NCI-H526 (cell line): ENCODE measurements at places on chromosomes 6 and 20.

DNA sequence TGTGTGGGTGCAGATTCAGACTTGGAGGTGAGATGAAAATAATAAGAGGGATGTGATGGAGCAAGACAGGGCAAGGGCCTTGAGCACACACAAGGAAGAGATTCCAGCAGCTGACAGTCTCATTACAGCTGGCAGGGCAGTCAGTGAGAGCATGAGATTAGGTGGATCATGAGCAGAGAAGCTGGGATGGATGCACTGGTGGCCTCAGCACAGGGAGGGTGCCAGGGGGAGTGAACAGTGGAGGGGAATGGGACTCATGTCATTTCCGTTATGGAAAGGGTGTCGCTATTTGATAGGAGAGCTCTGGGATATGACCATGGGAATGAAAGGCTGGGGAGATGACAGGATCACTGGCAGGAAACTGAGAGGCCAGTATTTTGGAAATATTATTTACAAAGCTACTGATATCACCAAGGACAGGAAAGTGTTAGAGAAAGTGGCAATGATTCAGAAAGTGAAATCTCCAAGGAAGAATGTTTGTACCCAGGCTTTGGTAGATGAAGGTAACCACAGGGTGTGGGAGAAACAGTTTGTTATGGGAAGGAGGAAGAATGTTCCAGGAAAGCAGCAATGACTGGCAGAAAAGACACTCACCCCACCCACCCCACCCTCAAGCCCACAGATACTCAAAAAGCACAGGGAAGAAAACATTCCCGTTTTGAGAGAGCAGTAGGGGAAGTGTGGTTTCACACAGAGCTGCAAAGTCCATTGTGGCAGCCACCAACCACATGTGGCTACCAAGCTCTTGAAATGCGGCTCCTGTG is 214.7 kb upstream of the PROKR2 start:
- DNase-seq = no peak

DNA sequence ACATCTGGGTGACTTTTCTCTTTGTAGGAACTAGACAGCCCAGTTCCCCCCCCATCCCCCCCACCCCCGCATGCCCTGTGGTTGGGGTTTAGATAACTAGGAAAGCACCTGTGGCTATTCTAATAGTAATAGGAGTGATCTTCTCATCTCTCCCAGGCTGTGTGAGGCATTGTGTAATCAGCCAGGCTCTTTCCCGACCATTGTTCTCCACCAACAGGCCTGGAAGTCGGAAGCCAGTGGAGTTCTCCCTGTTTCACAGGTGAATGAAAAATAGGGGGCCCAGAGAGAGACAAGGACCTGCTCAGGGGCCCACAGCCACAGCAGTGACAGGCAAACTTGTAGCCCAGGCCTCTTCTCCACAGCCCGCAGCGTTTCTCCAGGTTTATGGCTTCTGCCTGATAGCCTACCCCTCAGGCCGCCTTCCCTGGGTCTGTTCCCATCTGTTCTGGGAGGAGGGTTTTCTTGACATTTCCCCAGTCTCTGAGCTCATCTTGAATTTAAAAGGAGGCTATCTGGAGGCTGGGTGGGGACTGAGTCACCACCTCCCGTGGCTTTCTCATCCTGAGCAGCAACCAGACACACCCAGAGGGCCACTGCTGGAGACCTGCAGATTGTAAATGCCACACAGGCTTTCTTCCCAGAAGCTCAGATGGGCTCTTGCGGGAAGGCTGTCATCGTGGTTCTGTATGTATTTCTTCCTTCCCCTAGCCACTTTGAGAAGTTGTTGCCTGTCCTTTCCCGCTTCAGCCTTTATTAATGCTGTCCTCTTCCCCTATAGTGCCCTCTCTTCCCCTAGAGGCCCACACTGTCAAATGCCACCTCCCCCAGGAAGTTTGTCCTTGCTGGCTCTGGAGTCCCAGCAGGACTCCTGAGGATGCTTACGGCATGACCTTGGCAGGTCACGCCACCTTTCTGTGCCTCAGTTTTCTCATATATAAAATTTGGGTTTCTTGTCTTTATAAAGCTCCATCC is 75.9 kb upstream of the MYL9 start:
- DNase-seq = no peak

DNA sequence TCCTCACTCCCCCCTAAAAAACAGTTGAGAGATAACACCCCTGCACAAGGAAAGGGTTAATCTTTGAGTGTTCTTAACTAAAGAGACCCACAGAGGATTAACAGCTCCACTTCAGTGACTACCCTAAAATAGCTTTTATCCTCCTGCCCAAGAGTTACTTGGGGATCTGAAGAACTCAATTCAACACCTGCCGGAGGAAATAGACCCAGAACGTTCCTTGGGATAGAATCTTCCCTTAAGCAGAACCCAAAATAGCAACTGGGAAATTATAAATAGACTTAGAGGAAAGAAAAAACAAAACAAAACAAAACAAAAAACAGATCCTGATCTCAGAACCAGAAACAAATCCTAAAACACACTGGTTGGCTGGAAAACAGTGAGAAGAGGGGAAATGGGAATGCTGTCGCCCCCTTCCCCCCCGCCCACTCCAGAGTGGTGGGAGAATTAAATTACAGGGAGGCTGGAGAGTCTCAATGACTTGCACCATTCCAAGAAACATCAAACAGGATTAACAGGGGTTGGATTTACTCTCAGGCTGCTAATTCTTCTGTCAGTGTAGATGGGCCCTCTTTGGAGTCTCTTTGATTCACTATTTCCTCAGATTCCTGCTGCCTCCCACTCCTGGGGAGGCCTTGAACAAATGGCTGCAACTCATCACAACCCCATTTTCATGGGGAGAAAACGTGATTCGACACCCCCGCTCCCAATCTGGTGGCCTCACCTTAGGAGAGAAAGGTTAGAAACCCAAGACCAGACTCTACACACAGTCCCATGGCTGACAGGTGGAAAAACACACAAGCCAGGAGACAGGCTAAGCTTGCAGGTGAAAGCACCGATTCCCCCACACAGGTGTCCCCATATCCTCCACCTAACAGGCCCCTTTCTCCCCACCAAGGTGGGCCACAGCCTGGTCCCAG is 1.4 kb downstream of the PLAGL2 start:
- DNase-seq = no peak

- no peak for DNase-seq
Measured at GRCh38 chr20:23566199-23566932, 1.9 kb downstream of the CST9L start.

- DNase-seq = no peak
Measured at GRCh38 chr6:162026843-162027242, 700.7 kb downstream of the PRKN start.

DNA sequence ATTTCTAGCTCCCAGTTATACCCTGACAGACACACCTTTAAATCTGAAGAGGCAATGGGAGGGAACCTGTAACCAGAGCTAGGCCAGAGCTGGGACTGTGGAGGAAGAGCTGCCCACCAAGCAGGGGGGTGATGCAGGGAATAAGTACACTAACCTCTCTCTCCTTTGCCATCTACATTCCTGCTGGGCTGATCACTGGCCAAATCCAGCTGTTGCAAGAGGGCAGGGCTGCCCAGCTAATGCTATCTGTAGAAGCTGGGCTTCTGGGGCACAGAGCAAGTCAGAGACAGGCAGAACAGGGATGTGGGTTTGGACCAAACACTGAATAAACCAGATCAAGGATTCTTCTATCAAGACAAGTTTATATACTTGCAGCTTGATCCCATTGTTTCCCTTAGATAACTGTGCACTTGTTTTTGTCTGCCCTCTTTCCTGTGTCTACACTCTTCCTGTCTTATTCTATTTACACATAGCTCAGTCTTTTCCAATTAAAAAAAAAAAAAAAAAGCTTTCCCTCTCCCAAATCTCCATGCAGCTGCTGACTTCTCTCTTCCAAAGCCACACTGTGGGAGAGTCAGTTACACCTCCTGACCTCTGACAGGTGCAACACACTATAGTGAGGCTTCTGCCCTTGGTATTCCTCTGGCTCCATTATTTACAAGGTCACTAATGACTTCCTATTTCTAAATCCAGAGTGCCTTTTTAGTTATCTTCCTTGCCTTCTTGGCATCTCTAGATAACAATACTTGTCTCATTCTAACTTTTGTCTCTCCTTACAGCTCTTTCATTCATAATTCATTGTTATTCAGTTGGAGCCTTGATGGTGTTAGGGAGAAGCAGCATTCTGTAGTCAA is 43.7 kb downstream of the TRIM38 start:
- DNase-seq = no peak

DNA sequence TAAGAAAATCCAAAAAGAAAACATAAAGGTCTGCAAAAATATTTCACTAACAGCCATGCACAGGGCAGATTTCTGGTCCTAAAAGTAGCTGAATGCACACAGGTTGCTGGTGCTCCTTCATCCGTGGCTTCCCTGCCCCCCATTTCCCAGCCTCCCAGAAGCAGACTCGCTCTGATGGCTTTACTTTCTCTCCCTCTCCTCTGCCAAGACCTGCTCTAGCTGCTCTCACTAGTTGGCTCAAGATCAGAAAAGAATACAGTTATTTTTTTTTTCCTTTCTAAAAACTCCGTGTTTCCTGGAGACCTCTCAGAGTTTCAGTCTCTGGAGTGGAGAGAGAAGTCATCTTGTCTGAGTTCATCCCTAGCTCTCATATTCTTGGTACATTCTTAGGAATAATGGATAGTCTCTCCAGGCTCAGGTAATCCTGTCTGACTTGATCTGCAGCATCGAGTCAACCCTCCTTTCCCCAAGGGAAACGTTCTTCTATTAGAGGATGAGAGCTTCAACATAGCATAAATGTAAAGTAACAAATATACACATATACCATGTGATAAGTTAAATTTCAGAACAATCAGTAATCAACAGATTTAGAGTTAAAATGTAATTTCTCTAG is 214.2 kb downstream of the TBC1D7 start:
- DNase-seq = no peak

DNA sequence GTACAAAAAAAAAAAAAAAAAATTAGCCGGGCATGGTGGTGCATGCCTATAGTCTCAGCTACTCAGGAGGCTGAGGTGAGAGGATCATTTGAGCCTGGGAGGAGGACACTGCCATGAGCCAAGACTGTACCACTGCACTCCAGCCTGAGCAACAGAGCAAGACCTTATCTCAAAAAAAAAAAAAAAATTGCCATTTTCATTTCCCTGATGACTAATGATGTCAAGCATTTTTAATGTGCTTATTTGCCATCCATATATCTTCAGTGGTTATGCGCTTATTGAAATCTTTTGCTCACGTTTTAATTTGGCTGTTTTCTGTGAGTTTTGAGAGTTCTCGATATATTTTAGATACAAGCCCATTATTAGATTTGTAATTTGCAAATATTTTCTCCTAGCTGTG is 46.7 kb downstream of the PFDN4 start:
- no peak for DNase-seq

DNA sequence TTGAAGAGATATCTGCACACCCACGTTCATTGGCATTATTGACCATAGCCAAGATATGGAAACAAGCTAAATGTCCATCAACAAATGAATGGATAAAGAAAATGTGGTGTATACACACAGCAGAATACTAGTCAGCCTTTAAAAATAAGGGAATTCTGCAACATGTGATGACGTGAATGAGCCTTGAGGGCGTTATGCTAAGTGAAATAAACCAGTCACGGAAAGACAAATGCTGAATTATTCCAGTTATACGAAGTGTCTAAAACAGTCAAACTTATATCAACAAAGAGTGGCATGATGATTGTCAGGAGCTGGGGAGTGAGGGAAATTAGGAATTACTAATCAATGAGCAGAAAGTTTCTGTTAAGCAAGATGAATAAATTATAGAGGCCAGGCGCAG is 8.4 kb upstream of the DEFB121 start:
- no peak for DNase-seq

DNA sequence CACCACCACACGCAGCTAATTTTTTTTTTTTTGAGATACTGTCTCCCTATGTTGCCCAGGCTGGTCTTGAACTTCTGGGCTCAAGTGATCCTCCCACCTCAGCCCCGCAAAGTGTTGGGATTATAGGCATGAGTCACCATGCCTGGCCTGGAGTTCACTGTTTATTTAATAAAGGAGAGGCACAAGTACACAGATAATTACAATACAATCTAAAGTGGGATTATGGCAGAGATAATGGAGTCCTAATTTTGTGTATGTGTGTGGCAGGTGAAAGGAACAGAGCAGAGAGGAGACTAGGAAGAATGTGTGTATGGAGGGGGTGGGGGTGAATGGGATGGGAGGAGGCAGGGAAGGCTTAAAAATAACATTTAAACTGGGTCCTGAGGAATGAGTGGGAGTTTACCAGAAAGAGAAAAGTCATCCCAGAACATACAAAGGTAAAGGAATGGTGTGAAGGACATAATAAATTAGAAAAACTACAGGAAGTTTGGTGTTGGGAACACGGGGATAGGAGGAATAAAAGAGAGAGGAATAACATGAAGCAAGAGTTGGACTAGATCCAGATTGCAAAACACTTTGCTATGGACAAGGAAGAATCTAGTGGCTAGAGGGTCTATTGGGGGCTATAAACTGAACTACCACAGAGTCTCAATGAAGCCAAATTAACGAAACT is 4.4 kb downstream of the NCOA5 start:
- DNase-seq = no peak

DNA sequence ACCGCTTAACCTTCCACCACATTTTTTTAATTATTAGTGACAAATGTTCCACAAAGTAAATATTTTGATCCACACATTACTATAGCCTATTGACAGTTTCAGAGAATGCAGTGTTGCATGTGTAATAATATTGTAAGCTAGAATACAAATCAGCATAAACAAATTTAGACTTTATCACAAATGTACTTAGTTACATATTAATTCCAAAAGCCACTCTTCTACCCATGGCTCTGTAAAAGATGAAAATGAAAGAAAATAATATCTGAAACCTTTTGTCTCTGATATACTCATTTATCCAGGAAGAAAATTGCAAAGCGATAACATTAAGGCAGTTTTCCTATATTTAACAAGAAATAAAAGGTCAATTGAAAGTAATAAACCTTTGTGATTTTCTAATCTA is 954.0 kb upstream of the MAN1A1 start:
- DNase-seq = no peak

DNA sequence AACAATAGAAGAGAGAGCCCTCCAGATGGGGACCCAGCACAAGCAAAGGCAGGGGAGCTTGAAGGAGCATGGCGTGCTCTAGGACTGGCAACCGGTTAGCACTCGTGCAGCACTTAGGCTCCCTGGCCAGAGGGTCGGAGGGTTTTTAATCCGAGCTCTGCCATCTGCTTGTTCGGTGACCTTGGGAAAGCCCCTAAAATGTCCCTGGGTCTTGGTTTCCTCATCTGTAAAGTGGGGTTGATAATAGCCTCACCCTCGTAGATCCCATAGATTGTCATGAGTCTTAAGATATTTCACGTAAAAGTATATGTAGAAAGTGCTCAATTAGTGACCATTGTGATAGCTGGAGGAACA is 16.6 kb upstream of the HCK start:
- no peak for DNase-seq

DNA sequence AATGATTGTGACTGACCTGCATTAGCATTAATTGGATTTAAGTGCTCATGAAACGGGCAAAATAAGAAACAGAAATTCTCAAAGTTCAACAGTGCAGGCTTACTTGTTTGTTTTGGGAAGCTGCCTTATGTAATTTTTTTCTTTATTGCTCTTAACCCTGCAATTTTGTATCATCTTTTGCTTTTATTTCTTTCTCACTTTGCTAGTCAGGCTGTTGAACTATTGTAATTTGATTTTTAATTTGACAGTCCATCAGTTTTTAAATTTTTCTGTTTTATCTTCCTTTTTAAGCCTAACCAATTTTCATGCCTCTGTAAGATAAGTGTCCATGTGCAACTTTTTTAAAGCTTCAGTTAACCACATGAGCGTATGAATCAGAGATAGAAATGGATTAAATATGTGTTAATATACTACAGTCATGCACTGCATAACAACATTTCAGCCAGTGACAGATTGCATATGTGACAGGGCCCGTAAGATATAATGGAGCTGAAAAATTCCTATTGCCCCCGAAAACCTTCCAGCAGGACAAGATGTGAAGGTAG is 44.6 kb downstream of the PEX7 start:
- DNase-seq = no peak
